Skeletal muscle cell (primary cell): ENCODE measurements at places on chromosomes 7 and 10.

DNA sequence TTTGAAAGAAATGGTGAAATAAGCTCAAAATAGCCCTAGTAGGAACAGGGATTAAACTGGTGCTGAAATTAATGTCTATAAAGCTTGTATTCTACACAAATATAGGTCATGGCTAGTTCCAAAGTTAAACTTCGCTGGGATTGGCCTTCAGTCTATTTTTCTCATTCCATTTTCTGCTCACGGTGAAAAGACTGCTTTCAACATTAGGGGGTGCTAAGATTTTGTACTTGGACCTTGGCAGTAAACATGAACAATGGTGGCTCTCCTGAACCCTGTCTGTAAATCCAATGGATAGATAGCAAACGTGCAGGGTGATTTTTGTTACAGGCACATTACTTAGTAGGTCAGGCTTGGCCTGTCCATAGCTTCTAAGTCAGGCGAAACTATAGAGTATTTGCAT, 36.0 kb upstream of the RSU1 start:
- DNase-seq: no peak

GRCh38 chr10:1056326-1057105, at the start of gene WDR37:
Gene WDR37, plus strand, starts transcription at chr10:1056385. Its CDS starts 15,771 bp downstream, at chr10:1072156.
- DNase-seq: peak; percentile 65

GRCh38 chr7:131967216-131967730, 410.8 kb upstream of the PODXL start:
- DNase-seq: no peak

DNA sequence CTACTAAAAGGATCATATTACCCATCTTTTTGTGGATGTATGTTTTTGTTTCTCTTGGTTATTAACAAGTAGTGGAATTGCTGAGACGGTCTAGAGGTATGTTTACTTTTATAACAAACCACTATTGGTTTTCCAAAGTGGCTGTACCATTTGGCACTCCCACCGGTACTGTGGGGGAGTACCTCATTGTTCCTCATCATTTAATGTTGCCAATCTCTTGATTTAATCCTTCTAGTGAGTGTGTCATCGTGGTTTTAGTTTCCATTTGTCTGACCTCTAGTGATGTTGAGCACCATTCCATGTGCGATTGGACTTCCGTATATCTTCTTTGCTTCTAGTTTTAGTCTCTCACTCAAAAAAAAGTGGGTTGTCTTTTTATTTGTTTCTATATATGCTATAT, 50.4 kb downstream of the RBM33 start:
- DNase-seq: peak; percentile 6

- DNase-seq: peak; percentile 95
These were observed 114.2 kb downstream of the EGFR start for GRCh38 chr7:55132890-55133551.

DNA sequence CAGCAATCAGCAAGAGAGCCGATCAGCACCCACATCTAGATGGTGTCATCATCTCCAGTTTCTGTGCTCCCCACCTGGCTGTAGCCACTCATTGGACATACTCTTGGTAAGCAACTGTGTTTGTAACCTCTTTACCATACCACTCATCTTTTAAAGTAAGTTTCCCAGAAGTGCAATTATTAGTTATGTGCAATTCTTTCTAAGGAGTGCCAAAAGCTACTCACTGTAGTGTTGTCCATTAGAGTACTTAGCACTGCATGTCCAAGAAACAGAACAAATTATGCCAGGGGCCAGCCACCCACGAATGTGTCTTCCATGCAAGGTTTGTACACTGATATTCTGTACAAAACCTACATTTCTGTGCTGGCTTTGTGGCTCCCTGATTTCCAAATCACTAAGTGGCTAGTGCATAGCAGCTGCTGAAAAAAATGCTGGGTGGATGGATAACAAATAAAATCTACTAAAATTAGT, 131.9 kb downstream of the SRPK2 start:
- DNase-seq: no peak

DNA sequence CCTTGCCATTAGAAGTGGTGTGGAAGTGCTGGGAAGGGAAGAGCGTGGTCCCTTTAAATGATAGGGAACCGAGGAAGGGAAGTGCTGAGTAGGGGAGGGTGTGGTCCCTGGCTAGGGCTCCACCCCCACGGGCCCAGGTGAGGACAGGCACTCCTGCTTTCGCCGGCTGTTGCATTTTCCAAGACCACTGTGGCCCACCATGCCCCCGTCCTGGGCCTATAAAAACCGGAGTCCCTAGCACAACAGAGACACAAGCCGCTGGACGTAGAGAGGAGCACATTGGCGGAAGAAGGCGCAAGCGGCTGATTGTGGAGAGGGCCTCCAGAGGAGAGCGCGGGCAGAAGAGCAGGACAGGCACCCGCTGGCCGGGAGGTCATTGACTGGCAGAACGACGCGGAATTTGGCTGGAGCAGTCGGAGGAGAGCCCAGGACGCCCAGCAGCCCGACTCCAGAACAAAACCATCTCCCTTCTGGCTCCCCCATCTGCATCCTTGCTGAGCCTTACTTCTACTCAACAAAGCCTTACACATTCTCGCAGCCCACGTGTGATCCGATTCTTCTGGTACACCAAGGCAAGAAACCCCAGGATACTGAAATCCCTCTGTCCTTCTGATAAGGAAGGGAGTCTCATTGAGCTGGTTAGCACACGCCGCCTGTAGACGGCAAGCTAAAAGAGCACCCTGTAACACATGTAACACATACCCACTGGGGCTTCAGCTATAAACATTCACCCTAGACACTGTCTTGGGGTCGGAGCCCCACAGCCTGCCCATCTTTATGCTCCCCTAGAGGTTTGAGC, 146.2 kb upstream of the LYZL1 start:
- no peak for DNase-seq

DNA sequence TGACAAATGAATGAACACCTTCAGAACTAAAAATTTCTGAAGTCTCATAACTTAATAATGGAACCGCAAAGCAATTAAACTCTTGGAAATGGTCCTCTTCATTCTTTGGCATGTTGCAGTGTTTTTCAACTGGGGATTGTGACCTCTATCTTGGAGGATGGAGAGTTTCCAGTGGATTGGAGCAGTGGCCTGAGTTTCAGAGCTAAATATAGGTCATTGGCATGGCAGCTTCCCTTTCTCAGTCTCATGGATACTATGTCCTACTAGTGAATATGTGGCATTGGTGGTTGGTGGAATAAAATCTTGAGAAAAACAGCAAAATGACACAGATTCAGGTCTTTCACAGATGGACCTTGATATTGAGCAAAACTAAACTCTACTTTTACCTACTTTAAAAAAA, 24.1 kb upstream of the EPC1 start:
- DNase-seq: no peak

DNA sequence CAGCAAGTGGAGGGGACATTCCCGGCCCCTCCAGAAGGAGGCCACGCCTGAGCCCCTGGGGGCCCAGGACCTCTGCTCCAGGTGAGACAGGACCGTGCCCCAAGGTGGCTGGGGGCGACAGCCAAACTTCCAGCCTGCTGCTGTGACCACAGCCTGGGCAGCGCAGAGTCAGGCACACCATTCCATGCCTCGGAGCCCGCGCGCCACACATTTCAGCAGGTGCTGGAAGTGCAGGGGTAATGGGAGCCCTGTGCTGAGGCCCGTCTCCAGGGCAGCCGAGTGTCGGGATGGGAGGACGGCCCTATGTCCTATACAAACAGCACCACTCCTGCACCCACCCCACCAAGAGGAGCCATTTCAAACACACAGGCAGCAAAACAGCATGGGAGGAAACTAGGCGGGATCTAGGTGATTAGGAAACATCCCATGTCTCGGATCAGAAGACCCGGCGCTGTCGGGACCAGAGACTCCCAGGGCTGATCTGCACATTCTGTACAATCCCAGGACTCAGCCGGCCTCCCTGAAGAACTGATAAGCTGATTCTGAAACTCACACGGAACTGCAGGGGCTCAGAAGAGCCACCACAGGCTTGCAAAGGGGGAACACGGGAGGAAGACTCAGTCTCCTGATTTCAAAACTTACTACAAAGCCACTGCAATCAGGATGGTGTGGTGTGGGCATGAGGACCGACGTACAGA, 272.3 kb downstream of the ELFN1 start:
- DNase-seq: no peak

GRCh38 chr10:119401671-119402395, 140.7 kb downstream of the RGS10 start:
- DNase-seq: peak; percentile 98

DNA sequence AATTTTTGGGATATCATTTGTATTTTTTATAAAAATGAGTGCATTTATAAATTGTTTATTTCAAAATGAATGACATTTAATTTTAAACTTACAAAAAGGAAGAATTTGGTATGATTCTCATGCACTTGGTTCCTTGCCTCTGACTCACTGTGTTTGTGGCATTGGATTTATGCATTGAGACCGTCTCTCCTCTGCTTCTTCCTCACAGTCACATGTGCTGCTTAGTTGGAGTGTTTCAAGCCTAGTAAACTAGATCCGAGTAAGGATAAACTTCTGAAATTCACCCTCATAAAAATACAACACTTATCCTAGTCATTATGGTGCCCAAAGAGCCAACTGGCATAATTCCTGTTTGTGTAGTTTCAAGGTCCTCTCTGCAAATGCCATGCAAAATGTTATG, 19.1 kb upstream of the FZD8 start:
- no peak for DNase-seq

DNA sequence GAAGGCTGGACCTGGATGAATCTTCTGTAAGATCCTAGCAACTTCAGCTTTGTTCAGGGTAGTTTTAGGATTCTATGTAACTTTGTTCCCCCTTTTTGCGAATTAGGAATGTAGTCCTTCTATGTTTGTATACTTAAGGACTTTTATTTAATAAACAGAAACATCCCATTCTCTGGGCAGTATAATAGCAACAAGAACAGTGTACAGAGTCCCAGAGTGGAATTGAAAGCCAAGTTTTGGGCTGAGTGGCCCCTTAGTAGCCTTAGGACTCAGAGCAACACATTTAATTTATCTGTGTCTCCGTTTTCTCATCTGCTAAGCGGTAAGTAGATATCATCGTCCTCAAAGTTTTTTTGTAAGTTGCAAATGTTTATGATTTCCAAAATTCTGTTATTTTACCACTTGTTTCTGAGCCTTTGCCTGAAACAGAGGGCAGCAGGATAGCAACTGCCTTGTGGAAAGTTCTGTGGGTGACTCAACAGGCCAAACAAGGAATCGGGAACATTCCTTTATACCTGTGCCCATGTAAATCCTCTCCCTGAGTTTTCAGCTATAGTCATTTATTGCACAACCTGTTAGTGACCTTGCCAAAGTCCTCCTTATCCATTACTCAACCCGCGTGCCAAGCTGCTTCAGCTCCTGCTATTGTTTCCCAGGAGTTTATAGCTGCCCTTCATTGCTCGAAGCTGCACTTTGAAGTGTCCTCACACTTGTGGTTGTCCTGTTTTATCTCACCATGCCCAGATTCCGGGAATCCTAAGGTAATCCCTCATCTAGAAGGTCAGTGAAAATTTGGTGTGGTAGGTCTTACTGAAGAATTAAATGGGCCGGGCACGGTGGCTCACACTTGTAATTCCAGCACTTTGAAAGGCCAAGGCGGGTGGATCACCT, 199.1 kb upstream of the AHR start:
- peak; percentile 74 for DNase-seq

GRCh38 chr7:55081068-55081467, 62.3 kb downstream of the EGFR start:
- no peak for DNase-seq

- no peak for DNase-seq
These were observed 52.4 kb upstream of the PFKP start for GRCh38 chr10:3014968-3015367.

GRCh38 chr7:3083350-3083749, 39.7 kb upstream of the CARD11 start:
- no peak for DNase-seq
